M059J (cell line): ENCODE measurements at places on chromosomes 13 and 19. TPM values are rescaled to one million over a fixed set of nuclear protein-coding genes. Genes with fewer than 3 reads are reported as not detected.
A peak's percentile ranks its signal among the peaks of the same experiment; 100 is the strongest.

- no peak for DNase-seq
Measured at GRCh38 chr13:89363144-89363543, 1692.0 kb downstream of the SLITRK5 start.

GRCh38 chr13:75771818-75772217 lies 135.7 kb downstream of the LMO7 start:
- DNase-seq, result peak; percentile 82

DNA sequence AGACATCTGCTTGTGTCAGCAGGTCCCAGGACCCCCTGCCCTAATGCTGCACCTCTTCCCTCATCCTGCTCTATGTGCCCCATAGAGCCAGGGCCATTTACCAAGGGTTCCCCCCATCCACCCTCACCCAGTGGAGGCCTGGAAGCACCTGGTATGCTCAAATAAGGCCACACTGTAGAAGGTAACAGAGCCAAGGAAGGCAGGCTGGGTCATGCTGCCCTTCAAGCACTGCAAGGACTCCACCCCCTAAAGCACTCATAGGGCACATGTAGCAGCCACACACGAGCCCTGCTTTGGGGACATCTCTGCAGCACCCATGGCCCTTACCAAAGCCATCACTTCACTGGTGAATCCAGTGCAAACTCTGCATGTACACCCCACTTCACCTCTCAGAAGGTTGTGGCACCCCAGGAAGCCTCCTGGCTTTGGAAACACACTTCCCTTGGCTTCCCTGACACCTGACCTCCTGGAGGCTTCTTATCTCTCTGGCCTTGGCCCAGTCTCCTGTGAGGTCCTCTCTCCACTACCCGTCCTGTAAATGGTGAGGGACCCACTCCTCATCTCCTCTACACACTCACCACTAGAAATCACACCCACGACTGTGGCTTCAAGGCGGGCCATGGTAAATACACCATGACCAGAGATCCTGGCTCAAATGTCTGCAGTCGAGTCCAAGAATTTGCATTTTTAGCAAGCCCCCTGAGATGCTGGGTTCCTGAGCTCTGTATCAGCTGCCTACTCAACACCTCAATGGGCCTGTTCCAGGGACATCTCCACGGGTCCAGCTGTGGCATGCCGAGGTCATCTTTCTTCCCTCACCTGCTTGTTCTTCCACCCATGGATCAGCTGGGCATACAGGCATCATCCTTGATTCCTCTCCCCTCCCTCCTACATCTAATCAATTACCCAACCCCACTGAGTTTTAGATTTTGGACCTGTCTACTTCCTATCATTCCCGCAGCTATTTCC lies 80.9 kb upstream of the DOCK9 start:
- no peak for DNase-seq

CYP4F8 gene
- not detected in 2 replicates for total RNA-seq

GRCh38 chr19:38388349-38389100 lies at the start of gene SPRED3:
Gene SPRED3 (plus strand): TSS chr19:38388697. CDS start chr19:38390303, 1,606 bp downstream.
- DNase-seq, result no peak

GPC5 gene
- 0.25 TPM in 1 of 2 replicates, not detected in the other for total RNA-seq

DNA sequence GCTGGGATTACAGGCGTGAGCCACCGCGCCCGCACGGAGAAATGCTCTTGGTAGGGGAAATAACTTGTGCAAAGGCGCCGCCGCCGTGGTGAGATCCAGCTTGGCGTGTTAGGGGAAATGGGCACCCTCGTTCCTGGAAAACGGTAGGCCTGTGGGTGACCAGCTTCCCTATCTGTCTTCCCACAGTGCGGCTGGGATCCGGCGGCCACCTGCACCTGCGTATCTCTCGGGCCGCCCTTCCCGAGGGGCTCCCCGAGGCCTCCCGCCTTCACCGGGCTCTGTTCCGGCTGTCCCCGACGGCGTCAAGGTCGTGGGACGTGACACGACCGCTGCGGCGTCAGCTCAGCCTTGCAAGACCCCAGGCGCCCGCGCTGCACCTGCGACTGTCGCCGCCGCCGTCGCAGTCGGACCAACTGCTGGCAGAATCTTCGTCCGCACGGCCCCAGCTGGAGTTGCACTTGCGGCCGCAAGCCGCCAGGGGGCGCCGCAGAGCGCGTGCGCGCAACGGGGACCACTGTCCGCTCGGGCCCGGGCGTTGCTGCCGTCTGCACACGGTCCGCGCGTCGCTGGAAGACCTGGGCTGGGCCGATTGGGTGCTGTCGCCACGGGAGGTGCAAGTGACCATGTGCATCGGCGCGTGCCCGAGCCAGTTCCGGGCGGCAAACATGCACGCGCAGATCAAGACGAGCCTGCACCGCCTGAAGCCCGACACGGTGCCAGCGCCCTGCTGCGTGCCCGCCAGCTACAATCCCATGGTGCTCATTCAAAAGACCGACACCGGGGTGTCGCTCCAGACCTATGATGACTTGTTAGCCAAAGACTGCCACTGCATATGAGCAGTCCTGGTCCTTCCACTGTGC lies 2.4 kb downstream of the GDF15 start:
- DNase-seq, result peak; percentile 66

DNA sequence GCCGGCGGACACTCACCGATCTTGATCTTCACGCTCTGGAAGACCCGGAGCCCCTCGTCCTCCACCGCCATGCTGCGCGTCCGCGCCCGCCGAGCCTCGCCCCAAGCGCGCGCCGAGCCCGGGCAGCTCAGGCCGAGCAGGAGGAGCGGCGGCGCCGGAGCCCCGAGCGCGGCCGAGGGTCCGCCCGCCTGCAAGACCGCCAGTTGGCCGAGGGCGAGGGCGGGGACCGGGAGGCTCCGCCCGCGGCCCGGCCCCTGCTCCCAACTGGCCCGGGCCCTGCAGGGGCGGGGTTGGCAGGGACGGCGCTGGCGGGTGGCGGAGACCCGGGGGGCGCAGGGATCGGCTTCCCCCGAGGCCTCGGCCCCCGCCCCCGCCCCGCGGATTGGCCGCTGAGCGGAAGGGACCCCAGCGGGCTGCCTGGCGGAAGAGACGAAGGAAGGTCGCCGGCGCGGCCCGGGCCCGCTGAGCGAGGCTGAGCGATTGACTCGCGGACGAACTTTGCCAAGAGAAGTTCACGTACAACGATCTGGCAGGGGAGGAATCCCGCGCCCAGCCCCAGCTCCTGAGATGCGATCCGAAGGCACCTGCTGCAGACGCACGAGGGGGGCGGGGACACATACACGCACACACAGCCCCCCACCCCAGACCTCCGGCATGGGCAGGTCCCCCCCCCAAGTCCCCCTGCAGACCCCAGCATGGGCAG lies at the start of gene RASA3:
Gene RASA3 (minus strand): TSS at position 205 of the 703 bp plus-strand sequence. CDS start 134 bp downstream, at position 71.
- DNase-seq, result peak; percentile 72

PBX4 gene
- 0.54 and 0.94 TPM in 2 replicates for total RNA-seq

LAIR1 gene
- 0.15 TPM in 1 of 2 replicates, not detected in the other for total RNA-seq

DNA sequence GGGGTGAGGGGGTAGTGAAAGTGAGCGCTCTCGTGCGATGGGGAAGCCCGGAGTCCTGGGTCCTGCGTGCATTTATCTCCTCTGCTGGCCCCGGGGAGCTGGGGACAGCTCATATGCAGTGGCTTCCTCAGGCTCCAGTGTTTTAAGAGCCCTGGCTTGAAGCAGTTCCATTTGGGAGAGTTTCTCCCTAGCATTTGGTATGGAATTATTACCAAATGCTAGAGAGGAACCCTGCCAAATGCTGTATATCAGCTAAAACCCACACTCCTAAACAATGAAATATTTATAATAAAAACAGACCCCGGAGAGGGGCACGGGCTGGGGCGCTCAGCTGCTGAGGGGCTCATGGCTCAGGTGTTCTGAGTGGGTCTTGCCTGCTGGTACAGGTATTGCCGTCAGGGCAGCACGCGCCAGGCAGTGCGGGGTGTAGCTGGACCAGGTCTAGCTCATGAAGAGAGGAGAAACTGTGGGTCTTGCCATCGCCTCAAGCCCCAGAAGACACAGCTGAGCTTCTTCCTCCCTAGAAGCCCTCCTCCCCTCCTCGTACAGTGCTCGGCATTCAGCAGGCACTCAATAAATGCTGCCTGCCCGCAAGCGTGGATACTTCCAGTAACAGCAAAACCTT lies 163.6 kb upstream of the ZNF536 start:
- DNase-seq, result no peak

HIPK4 gene
- 0.02 TPM in 1 of 2 replicates, not detected in the other for total RNA-seq

DNA sequence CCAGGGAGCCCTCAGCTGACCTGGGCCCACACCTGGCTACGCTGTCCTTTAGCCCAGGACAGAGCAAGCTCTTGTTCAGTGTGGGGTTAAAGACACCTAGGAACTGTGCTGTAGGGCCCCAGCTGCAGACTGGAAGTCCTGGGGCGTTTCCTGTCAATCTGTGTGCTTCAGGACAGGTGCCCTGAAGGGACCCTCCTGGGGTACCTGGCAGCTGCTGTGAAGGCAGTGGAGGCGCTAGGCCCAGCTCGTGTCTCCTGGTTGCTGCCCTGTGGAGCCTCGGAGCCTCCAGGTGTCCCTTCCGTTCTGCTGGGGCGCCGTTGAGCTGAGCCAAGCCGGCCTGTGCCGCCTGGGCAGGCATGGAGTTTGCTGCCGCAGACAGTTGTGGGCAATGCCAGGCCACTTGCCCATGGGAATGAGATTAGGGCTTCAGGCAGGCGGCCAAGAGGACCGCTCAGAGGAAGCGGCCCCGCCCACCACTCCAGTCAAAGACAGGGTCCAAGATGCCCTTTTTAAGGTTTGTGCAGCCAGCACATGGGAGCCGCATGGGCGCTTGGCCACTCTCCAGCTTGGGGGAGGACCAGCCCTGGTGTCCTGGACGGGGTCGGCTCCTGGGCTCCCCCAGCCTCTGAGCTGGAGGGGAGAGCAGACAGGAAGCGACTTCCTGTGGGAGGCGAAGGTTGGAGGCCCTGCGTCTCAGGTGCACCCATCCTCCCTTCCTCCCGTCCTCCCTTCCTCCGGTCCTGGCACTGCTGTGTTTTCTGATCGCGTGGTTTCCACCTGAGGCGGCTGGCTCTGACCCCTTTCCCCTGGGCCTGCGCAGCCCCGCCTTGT lies 4.0 kb downstream of the PTBP1 start:
- no peak for DNase-seq

ZNF737 gene
- total RNA-seq, result 0.20 and 0.27 TPM in 2 replicates

DNA sequence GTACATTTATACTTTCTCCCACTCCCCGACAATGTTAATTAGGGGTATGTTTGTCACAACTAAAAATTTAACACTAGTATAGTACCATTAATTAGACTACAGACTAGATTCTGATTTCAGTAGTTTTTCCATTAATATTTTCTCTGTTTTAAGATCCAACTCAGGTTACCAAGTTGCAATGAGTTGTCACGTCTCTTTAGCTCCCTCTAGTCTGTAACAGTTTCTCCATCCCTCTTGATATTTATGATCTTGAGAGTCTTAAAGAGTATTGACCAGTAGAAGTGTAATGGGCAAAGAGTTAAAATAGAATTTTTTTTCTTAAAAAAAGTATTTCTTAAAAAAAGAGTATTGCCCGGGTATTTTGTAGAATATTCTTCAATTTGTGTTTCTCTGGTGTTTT lies 598.1 kb downstream of the TBC1D4 start:
- DNase-seq, result no peak

ATP4A gene
- not detected in 2 replicates for total RNA-seq

- no peak for DNase-seq
Measured at GRCh38 chr13:82766732-82767321, 1115.4 kb downstream of the SLITRK1 start.

DNA sequence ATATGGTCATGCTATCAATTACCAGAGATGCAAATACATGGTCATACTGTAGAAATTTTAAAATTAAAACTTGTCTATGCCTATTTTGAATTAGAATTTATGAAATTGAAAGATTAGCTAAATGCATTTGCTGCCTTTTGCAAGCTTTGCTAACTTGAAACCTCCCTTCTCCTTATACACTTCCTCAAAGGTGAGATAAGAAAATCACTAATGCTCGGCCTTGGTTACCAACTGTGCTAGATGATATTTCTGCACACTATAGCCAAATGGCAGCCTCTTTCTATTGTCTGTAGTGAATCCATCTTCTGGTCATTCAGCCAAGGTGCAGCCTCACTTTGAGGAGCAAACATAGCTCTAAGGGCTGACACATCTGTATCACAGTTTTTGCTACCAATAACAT lies 31.1 kb upstream of the MYCBP2 start:
- no peak for DNase-seq

DNA sequence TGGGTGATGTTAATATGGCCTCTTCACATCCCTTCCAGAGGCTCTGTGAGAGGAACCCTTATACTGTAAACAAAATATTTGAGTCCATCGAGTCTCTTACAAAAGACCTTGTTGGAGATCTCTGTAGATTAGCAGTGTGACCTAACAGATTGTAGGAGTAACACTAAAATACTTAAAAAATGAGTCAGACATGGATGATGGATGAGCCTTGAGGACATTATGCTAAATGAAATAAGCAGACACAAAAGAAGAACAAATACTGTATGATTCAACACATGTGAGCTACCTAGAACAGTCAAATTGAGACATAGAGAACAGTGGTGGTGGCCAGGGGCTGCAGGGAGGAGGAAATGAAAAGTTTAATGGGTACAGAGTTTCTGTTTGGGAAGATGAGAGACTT lies 152.2 kb upstream of the UBL3 start:
- DNase-seq, result peak; percentile 90

ZNF665 gene
- 1.1 and 8.2 TPM in 2 replicates for total RNA-seq

- DNase-seq, result peak; percentile 85
Measured at GRCh38 chr19:20051841-20052768, 12.8 kb upstream of the ZNF682 start.

GRCh38 chr13:66364346-66364745 lies 865.8 kb downstream of the PCDH9 start:
- DNase-seq, result no peak

DNA sequence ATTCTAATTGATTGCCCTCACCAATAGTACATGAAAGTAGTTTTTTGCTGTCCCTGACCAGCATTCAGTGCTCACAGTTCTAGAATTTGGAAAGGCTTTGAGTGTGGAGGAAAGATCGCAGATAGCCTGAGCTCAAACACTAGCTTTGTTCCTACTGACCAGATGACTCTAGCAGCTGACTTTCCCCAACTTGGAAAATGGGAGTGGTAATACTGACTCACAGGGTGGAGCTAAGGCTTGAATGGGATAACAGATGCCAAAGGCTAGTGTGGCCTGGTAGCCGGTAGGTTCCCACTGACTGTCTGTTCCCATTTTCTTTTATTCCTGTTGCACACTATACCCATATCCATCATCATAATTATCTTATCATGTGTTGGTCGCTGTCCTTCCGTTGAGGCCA lies 3.7 kb downstream of the ZSCAN22 start:
- peak; percentile 71 for DNase-seq

CYP4F11 gene
- total RNA-seq, result 0.17 and 0.44 TPM in 2 replicates

SDHAF1 gene
- total RNA-seq, result 32.0 and 40.1 TPM in 2 replicates

- no peak for DNase-seq
Measured at GRCh38 chr19:8126511-8126910, 22.9 kb downstream of the FBN3 start.

DNA sequence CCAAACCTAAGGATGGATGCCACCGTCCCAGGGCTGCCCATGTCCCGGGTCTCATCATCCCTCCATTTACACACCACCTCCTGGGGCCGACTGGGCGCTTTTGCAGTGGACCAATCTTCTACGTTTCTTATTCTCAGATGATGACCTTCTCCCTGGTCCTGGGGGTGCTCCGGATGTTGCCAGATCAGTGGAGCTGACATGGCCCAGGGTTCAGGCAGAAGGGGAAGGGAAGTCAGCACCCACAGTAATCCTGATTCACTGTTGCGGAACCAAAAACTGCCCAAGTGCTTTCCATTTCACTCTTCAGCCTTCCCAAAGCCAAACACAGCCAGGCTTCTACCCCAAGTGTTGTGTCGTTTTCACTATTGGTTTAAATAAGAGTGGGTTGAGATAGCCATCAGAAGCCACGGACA lies 29.8 kb downstream of the RAB20 start:
- no peak for DNase-seq

GRCh38 chr13:36068566-36068965 lies 62.6 kb downstream of the DCLK1 start:
- no peak for DNase-seq

SIGLEC10 gene
- total RNA-seq, result not detected in 2 replicates

UCHL3 gene
- 101 and 112 TPM in 2 replicates for total RNA-seq
